PC-3 (cell line): ENCODE measurements at places on chromosomes 6 and 20.

- DNase-seq, result peak; percentile 74
Measured at GRCh38 chr20:19205981-19206396, 6.5 kb upstream of the SLC24A3 start.

- DNase-seq, result no peak
Measured at GRCh38 chr20:23725102-23725501, 25.6 kb downstream of the CST1 start.

DNA sequence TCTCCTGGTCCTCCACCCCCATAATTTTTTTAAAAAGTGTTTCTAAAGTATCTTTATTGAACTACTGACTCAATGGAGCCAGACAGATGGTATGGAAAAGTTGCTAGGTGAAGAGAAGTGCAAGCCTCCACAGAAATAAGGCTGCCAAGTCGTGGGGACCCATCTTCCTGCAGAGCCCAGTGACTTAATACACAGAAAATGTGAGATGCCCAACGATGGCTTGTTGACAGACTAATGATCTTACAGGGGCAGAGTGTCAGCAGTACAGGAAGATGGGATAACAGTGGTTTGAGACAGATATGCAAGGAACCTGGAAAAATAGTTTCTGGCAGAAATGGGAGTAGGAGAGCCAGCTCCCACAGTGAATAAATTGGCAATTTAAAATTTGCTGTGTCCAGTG is 43.3 kb downstream of the FYN start:
- no peak for DNase-seq

DNA sequence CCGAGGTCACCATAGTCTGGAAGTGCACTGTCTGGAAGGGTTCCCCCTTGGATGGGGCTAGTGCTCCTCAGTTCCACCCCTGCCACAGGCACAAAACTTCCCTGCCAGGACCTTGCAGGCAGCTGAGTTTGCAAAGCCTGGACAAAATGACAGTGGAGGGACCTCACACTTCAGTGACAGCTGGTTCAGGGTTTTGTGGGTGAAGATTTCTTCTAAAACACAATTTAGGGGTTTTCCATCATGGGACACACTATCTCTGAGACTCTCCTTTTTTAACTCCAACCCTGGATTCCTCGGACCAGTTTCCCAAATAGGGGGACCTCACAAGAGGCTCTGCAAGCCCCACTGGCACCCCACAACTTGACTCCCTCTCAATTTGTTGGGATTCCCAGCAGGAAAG is 33.6 kb upstream of the PREX1 start:
- DNase-seq, result no peak

DNA sequence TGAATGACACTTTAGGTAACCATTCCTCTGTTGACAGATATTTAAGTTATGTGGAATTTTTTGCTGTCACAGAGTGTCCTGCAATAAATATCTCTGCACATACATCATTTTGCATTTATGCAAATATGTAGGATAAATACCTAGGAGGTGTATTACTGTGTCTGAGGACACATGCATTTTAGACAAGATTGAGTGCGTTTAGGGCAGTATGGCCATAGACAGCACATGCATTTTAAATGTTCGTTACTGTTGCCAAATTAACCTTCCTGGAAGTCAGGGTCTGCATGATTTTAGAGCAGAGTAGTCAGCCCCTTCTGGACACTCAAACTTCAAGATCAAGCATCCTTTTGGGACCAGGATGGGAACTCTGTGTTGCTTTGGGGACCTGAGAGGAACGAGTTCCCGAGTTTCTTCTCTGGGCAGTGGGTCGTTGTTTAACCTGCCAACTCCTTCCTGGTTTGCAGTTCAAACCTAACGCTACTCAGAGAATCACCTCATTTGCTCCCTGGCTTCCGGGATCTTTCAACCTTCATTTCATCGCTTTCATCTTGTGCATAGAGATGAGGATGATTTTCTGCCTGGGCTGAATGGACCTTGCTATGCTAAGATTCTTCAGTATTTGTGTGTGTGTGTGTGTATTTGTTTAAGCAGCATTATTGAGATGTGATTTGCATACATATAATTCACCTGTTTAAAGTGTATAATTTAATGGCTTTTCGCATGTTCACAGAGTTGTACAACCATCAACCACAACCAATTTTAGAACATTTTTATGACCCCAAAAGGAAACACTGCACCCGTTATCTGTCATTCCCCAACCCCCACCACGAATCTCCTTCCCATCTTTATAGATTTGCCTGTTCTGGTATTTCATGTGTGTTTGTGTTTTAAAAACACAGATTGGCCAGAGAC is 9.8 kb downstream of the BCAS4 start:
- DNase-seq, result no peak

DNA sequence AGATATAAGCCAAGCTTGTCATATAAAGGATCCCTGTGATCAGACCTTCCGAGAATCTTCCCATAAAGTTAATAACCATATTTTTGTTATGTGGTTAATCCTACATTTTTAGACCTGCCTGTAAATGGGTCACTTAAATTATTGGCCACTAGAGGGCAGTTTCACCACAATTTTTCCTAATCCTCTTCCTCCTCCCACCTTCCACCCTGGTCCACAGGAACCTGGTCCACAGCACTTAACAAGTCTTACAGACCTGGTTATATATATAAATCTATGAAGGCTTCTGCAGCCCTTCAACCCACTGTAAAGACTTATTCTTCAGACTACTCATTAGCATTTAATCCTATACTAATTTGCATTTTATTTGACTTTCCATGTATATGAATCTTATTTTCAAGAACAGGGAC is 28.3 kb downstream of the MRS2 start:
- peak; percentile 74 for DNase-seq

DNA sequence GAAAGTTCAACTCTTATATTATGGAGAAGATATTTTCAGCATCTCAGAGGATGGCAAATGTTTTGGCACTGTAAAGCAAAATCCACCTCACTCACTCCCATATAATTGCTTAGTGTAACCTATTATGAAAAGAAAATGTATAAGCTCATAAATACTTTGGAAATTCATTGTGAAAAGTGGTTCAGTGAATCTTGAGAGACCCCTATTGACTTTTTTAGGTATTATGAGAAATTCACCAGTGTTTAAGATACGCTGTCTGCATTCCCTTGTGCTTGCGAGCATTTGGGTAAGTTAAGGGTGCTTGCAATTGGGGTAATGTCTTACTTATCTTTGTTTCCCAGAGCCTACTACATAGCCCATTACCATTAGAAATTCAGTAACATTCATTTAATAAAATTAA is 66.3 kb upstream of the BMP5 start:
- peak; percentile 43 for DNase-seq

GRCh38 chr6:100338090-100338489 is 126.6 kb downstream of the SIM1 start:
- DNase-seq, result no peak

- peak; percentile 100 for DNase-seq
Measured at GRCh38 chr20:53774461-53775203, 181.0 kb upstream of the ZNF217 start.

DNA sequence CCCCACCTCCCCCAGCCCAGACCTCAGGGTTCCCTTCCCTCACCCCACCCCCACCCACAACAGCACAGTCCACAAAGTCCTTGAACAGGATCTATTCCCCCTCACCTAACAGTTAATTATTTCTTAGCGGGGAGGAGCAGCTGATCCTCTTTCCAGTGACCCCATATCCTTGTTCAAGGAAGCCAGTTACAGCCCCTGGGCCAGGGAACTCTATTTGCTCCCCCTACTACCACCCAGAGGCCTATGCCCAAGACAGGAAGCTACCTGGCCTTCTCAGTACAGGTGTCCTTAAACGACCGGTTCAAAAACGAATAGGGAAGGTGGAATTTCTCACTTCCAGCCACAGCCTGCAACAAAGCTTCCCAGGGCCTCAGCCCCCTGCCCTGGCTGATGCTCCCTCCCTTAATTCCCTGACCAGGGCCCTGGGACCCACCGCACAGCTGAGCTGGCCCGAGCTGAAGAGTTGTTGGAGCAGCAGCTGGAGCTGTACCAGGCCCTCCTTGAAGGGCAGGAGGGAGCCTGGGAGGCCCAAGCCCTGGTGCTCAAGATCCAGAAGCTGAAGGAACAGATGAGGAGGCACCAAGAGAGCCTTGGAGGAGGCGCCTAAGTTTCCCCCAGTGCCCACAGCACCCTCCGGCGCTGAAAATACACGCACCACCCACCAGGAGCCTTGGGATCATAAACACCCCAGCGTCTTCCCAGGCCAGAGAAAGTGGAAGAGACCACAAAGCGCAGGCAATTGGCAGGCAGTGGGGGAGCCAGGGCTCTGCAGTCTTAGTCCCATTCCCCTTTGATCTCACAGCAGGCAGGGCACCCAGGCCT is 778 bp downstream of the MCCD1 start:
- no peak for DNase-seq

DNA sequence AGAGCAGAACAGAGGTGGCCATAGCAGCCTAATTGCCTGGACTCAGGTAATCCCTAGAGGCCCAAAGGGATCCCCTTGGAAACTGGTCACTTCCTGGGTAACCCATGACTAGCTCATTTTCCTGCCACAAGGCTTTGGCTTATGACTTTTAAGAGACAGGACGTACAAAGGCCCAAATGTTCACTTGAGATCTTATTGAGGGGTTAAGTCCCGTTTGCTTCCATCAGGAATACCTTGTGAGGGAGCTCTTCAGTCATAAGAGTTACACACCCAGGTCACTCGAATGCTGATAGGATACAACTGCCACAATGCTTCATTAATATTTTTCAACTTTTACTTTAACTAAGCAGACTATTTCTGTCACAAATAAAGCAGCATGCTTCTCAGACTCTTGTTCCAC is 51.7 kb downstream of the TMEM170B start:
- no peak for DNase-seq

DNA sequence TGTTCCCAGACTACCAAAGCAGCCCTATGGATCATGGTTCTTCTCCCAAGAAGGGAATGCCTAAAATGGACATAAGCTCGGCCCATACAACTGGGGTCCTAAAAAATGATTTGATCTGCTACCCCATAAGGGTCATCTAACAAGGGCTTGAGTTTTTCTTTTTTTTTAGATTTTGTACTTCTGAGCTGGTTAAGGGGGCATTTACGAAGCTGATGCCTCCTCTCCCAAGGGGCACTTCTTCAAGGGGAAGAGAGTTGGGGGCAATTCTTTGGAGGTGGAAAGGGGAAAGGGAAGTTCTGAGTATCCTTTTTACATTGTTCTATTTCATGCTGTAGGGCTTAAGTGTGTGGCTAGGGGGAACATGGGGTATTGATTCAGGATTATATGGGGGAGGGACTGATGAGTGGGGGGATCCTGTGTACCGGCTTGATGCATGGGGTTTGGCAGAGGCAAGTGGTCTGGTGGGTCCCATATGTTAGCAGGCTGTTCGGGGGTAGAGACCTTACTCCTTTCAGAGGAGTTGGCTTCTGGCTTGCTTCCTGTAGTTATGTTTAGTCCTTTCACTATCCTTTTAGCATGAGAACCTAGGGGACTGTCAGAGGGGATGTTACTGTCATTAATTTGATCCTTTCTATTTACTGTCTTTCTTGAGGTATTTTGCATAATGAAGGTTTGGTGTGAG is 8.1 kb upstream of the ZNFX1 start:
- DNase-seq, result no peak

- no peak for DNase-seq
Measured at GRCh38 chr6:79923270-79923669, 24.1 kb downstream of the ELOVL4 start.

DNA sequence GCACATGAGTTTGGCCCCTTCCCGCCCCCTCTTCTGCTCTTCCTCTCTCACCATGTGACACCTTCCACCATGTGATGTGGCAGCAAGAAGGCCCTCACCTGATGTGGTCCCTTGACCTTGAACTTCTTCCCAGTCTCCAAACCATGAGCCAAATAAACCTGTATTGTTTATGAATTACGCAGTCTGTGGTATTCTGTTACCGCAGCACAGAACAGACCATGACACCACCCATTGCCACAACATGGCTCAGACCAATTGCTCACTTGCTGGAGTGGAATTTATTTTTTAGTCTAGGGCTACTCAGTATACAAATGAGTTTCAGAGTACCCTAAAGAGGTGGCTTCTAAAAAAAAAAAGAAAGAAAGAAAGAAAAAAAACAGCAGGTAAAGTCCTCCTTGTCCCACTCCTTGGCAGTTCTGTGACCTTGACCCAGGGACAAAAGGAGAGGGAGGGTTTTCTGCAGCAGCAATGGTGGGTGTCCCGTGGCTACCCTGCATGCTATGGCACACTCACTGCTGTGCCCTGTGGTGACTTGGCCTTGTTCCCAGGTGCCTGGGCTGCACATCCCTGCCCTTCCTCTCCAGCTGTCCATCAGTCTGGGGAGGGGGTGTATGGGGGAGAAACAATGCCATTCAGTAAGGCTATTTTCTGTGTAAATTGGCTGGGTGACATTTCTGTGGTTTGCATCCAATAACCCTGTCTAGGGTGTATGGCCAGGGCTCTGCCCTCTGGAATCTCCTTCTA is 5.4 kb upstream of the VSX1 start:
- no peak for DNase-seq

DNA sequence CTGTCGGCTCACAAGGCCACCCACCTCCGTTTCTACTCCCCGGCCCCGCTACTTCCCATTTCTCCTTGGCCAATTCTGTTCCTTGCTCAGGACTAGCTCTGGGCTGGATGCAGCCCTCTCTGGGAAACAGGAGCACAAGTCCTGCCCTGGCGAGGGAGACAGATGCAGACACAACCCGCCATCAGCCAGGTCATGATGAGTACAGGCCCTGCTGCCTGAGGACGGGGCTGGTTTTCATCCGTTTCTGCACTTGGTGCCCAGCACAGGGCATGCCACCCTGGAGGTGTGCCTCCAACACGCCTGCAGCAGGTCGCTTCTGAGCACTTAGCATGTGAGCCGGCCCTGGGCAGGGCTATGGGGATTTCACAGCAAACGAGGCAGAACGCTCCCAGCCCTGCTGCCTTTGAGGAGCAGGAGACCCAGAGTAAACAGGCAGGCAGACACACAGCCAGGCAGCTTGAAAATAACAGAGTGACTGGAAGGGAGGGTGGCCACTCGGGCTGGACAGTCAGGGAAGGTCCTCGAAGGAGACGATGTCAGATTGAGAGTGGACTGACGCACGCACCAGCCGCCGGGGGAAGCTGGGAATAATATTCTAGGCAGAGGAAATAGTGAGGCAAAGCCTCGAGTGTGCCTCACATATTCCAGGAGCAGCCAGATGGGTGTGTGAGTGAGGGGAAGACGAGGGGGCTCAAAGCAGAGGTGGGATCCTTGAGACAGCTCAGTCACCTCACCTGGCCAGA is 21.2 kb upstream of the VSTM2L start:
- DNase-seq, result no peak

- peak; percentile 3 for DNase-seq
Measured at GRCh38 chr20:60381643-60382400, 423.6 kb downstream of the CDH26 start.

DNA sequence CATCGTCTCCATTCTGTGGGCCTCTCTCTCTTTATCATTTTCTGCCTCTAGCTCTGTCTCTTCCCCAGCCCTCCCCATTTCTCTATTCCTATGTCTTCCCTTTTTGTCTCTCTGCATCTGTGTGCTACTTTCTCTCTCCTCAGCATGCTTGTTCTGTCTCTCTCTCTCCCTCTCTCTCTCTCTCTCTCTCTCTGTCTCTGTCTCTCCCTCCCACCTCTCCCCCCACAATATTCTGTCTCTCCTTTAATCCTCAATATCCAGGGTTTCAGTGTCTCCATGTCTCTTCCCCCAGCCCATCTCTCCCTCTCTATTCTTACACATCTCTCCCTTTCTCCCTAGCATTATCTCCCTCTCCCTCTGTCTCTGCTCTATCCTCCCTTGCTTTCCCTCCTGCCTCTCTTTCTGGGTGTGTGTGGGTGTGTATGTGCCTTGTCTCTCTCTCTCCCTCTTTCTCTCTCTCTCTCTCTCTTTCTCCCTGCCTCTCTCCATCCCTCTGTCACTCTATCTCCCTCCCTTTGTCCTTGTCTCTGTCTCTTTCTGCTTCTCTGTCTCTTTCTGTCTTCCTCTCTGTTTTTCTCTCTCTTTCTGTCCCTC is 76.9 kb upstream of the SIRPA start:
- DNase-seq, result no peak
